RWPE1 (cell line): ENCODE measurements at places on chromosomes 13 and 19.

DNA sequence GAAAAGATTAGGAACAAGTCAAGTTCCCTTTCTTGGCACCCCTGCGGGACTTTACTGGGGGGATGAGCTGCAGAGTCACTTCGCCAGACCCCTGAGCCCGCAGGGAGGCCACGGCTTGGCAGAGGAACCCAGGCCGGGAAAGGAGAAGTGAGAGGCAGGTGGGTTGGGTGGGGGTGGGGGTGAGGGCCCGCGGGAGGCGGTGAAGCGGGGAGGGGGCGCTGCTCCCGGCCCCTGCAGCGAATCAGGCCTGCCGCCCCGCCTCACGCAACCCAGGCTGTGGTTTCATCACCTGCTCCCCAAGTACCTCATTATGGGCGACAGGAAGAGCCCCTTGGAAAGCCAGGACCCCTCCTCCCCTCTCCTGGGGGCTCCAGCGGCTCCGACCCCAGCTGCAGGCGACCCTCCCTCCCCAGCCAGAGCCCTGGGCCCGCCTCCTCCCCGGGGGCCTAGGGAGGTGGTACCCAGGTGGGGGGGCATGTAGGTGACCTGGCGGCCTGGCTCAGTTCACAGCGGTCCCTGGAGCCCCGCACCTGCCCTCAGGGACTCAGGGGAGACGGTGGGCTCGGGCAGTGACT is 9.5 kb downstream of the MEF2B start:
- DNase-seq, result no peak

DNA sequence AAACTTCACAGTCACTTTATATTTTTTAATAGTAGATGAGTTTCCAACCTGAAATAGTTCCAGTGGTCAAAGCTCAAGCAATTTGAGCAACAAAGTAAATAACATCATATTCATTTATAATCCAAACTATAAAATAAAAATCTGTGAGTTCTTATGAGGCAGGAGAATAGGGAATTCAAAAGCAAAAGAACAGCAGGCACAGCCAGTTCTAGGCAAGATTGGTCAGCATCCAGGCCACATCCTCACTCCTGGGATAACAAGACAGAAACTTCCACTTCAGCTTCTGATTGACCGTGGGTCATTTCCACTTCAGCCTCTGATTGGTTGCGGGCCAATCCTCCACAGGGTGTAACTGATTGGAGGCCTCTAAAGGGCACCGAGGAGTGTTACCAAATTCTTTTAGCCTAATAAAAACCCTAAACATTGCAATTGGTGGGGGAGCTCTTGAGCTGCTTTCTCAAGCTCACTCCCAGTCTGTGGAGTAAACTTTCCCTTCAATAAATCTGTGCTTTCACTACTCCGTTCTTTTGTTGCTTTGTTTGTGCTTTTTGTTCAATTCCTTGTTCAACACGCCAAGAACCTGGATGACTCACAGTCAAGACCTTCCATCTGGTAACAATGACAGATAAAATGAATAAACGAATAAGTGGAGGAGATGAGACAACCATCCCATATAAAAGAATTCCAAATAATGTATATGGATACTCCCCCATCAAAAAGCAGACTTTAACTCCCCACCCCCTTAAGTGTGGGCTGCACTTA is 42.6 kb upstream of the AMER2 start:
- DNase-seq, result no peak

GRCh38 chr13:46281779-46282178 is 70.1 kb downstream of the LRRC63 start:
- no peak for DNase-seq

- no peak for DNase-seq
These were observed 6.5 kb downstream of the CEBPA start for GRCh38 chr19:33295621-33296487.

DNA sequence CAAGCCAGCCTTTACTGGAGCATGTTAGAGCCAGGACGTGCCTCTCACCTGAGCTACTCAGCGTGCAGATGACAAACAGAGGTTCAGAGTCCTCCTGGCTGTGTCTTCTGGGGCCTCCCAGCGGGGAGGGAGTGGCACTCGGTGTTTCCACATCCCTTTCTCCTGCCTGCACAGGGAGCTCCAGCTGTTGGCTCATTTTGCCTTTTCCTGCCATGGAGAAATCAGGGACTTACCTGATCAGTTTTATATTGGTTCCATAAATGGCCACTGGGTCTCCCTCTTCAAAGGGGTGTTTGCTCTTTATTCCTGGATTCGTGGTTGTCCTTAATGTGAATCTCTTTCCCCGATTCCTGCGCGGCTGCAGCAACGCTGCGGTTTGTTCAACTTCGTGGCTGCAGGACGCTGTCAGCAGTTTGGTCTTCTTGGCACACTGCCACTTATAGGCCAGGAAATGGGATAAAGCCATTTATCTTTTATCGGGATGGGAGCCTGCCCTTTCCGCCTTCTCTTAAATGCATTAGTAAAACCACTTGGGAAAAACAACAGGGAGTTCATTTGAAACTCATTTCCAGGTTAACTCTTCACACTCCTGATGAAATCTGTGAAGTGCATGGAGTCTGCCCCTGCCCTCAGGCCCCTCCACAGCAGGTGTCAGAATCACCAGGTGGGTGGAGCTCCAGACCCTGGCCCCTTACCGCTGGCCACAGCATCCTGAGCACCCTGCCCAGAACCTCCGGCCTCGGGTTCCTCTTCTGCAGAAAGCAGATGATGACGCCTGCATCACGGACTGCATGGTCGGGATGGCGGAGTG is 39.8 kb upstream of the MCF2L start:
- DNase-seq, result no peak

GRCh38 chr13:21344662-21345176 is 114.4 kb downstream of the ZDHHC20 start:
- DNase-seq, result no peak

- no peak for DNase-seq
These were observed 115.3 kb downstream of the TBC1D4 start for GRCh38 chr13:75366380-75367280.

DNA sequence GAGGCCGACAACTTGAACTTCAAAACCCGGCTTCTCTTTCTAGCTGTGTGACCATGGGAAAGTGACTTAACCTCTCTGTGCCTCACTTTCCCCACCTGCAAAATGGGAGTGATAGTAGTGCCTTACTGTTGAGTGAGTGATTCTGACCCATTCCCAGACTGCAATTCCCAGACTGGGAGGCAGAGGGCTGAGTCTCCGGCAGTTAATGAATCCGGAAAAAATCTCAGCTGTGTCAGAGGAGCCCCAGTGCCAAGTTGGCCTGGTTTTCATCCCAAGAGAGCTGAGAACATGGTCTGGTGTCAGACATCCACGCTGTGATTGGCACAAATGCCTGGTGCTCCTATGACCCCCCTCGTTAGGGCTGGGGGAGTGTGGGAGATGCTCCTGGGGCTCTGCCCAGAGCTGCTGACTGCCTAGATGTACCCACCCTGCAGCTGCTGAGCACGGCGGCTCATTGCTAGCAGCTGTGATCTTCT is 50.0 kb downstream of the PIN1 start:
- no peak for DNase-seq

- no peak for DNase-seq
These were observed 33.0 kb downstream of the LYL1 start for GRCh38 chr19:13069415-13070359.

DNA sequence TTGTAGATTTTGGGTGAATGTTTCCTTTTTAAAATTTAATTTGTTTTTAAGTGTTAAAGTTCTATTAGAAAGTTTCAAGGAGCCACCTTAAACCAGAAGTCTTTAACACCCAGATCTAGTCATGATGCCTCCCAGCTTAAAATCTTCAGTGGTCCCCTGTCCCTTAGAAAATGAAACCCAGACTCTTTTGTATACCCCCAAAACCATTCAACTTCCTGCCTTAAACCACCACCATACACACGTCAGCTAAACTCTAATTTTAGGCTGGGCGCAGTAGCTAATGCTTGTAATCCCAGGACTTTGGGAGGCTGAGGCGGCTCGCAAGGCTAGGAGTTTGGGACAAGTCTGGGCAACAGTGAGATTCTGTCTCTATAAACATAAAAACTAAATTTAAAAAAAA is 37.9 kb downstream of the N4BP2L1 start:
- DNase-seq, result no peak

DNA sequence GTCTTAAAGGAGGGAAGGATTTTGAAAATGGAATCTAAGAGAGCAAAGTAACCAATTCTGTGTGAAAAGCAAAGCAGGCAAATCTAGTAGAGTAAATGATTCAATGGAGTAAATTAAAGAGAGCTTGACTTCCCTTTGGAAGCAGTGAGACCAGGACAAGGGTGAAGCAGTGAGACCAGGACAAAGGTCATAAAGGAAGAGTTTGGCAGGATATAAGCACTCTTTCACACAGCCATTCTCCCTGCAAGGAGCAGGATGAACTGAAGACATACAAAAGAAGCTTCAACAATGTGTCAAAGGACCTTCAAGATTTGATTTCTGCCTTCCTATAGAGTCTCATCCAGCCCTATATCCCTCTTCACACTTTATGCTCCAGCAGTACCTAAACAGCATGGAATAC is 123.8 kb downstream of the ENOX1 start:
- DNase-seq, result no peak

DNA sequence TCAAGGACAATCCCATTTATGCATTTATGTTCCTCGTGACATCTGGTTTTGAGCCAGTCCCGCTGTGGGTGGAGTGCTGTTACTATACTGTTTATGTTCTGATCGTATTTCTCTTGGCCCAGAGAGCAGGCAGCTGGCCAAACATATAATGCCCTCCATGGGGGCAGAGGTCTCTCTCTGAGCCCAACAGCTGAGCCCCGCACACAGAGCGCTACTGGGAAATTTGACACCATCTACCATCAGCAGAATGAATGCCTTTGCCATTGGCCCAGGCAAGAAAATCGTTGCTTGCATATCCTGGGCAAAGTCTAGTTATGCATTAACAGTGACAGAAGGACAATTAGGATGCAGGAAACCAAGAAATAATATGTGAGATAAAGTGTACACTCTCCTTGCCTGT is 126.8 kb upstream of the CACNA1A start:
- DNase-seq, result no peak

DNA sequence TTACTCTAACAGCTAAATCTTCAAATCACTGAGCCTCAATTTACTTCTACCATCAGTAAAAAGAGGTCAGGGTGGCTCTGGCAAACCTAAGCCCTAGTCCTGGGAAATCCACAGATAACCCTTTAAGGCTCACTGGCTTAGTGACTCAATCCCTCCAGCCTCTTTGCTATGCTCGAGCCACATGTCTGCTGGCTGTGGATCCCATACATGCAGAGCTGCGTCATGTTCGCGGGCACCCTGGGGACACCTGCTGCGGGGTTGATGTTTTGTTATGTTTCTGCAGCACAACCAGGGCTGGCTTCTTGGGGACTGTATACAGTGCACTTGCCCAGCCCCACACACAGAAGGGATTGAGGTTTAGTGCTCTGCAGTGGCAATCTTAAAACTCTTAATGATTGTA is 41.6 kb upstream of the C13orf42 start:
- no peak for DNase-seq

DNA sequence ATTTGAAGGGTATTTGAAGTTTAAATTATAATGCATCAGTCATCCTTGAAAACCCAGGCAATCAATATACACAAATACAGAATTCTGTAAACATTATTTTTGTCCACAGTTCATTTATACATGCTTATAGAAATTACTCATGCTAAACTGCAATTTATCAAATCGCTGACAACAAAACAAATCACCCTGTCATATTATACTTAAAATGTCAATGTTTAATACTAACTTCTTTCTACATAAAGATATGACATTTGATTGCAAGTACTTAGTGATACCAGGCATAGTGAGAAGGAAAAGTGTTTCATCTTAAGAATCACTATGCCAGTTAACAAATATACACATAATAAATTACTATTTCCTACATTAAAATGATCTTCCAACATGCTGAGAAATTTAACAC is 232.0 kb downstream of the PCDH20 start:
- no peak for DNase-seq

GRCh38 chr19:10896851-10897526 is 25.6 kb downstream of the CARM1 start:
- DNase-seq, result no peak

- DNase-seq, result no peak
These were observed 41.2 kb upstream of the TPM4 start for GRCh38 chr19:16034958-16035560.

DNA sequence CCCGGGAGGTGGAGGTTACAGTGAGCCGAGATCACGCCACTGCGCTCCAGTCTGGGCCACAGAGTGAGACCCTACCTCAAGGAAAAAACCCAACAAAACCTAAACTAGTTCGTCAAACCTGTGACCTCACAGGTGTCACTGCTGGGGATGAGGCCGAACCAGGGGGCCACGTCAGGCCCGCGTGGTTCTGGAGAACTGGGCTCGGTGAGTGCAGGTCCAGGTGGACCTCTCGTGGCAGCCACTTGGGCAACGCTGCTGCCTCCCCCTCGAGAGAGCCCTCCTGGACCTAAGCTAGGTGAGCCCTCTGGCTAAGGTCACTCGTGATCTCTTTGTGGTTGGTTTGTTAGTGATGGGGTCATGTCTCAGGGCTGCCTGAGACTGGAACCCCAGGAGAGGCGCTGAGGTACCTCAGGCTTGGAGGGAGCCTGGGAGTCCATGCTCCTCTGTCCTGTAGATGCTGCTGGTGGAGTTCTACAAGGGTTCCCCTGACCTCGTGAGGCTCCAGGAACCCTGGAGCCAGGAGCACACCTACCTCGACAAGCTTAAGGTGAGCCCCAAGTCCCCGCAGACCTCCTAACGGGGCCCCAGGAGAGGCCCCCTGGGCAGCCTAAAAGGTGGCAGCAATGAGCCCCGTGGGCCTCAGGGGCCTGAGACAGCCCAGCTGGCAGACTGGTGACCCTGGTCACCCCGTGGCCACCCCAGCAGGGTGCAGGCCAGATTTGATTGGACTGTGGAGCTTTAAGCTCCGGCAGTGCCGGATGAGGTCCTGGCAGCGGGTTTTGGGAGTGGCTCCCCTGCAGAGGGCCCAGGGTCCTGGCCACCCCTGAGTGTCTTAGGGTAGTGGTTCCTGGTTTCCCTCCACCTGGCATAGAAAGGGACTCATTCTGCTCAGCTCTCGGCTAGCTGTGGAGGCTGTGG is 15.6 kb downstream of the MPND start:
- no peak for DNase-seq

DNA sequence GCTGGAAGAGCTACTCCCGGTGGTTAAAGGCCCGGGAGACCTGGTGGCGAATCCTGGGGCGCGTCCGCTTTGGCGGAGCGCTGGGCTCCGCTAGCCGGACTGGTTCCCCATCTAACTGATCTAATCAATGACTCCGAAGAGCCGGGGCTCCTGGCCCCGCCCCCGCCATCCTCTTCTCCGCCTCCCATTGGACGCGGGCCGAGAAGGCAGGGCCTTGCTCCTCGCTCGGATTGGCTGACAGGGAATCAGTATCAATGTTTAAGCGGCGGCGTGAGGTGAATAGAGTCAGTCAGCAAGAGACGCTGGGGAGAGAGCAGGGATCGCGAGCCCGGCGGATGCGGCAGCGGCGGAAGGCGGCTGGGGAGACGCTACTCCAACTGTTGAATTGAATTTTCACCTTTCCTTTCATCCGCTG is 1.7 kb upstream of the PCDH17 start:
- peak; percentile 86 for DNase-seq

- peak; percentile 75 for DNase-seq
These were observed 781 bp downstream of the QPCTL start for GRCh38 chr19:45693106-45693788.

DNA sequence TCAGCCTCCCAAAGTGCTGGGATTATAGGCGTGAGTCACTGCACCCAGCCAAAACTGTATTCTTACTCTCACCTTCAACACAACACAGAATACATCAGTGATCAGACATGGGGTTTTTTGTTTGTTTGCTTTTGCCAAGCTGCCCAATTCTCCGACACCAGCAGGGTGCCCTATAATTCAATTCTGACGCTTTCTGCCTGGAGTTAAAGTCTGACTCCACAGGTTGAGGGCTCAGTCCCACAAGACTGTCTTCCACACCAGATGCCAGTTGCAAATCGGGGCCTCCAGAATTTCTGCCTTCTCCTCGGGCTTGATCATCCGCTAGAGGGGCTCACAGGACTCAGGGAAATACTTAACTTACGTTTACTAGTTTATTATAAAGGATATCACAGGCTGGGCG is 22.1 kb downstream of the FBN3 start:
- DNase-seq, result no peak
